ENCODE measurements at places on chromosomes 2 and 18. TPM values are rescaled to one million over a fixed set of nuclear protein-coding genes. Genes with fewer than 3 reads are reported as not detected.

DNA sequence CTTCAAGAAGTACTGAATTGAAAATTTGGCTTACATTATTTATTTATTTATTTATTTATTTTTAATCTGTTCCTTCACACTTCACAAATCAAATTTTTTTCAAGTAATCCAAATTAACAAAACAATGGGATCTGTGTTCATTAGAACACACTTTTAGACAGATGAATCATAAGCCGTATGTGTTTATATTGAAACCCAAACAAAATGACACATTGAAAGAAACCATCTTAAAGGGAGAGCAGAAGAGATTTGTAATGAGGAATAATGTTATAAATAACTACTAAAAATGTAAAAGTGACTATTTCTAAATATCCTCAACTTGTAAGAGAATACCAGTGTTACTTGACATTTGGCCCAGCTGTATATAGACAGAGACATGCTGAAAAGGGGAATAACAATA, 991.0 kb upstream of the CHAC2 start:
- DNase-seq: no peak

GRCh38 chr18:50114448-50114847, 80.5 kb downstream of the MYO5B start:
- no peak for DNase-seq

- no peak for DNase-seq
Observed at GRCh38 chr2:54638103-54638502, 85.4 kb upstream of the EML6 start.

GRCh38 chr2:181146171-181146570, 165.8 kb downstream of the UBE2E3 start:
- no peak for DNase-seq

GRCh38 chr2:225668606-225669266, 269.2 kb downstream of the NYAP2 start:
- peak; percentile 69 for DNase-seq

DNA sequence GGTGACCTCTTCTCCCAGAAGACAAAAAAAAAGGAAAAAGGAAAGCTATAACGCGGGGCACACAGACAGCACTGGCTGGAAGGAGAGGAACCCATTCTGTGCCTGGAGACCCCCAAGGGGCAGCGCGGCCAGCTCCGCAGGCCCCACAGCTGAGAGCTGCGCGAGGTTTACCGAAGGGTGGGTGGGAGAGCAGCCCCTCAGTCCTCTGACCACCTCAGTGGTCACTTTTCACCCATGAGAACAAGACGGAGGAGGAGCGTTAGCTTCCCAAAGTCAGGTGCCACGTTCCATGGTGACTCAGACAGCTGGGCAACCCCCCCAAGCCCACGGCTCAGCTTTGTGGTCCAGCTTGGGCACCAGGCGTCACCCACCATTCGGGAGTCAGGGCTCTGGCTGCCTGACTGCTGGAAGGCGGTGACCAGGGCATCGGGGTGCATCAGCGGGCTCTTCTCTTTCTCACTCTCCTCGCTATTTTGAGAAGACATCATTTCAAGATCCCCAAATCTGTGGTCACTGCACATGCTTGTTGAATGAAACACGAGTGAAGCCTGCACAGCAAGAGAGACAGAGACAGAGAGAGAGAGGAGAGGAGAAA, 35.2 kb downstream of the RPL31 start:
- DNase-seq: no peak

DNA sequence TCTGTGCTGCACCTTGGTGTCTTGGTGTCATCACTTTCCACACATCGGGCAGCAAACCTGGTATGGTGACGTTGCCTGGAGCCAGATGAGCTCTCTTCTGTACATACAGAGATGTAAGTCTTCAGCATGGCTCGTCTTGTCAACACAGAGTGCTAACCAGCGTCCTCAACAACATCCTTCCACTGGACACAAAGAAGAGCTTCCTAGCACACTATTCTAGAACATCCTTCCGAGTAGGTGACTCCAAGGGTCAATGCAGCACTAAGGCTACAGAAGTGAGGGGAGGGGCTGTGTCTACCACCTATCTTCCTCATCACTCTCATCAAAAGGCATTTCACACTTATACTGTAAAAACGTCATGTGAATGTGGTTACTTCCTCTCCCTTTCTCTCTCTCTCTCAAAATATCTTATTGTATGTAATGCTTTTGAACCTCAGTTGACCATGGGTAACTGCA, 108.1 kb upstream of the SLC1A4 start:
- DNase-seq: no peak

DNA sequence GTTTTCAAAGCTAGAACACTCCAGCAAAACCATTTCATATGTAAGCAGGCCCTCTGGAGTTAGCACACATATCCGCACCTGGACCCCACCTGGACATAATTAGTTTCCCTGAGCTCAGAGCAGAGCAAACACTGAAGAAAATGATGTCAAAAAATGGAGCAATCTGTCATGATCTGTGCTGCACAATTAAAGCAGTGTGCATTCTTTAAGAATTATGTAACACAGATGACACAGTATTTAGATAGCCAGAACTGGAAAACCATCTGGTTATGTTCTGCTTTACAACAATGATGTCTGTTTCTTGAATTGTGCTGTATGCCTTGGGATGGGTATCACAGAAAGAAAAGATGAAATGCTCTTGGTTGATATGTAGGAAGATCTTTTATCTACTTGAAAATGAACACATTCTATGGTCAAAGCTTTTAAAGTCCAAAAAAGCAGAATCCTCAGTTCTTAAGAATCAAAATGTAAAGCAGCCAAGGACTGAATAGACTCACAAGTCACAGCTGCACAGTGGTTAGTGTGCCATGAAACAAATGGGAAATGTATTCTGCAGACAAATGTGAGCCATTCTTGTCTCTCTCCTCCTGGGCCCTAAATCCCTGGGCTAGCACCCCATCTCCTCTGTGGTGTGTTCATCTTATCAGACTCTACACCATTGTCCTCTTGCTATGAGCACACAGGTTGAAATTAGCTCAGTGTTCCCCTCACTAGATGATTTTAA, 36.8 kb downstream of the HRH4 start:
- no peak for DNase-seq

DNA sequence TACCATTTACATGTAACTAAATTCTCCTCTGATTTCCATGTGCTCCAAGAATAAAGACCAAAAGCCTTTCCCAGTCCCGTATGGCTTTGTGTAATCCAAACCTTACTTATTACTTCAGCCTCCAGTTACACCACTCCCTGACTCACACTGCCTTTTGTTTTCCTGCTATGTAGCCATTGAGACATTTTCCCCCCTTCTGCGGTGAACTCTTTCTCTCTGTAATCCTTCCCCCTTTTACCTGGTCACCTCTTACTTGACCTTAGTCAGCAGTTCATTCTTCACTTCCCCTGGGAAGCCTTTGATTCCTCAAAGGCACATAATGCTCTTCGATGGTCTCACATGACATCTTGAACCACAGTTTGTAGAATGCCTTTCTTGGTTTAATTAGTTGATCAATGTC, 256.0 kb upstream of the FANCL start:
- DNase-seq: peak; percentile 81

- peak; percentile 63 for DNase-seq
Observed at GRCh38 chr18:72826736-72827135, 41.1 kb downstream of the NETO1 start.

DNA sequence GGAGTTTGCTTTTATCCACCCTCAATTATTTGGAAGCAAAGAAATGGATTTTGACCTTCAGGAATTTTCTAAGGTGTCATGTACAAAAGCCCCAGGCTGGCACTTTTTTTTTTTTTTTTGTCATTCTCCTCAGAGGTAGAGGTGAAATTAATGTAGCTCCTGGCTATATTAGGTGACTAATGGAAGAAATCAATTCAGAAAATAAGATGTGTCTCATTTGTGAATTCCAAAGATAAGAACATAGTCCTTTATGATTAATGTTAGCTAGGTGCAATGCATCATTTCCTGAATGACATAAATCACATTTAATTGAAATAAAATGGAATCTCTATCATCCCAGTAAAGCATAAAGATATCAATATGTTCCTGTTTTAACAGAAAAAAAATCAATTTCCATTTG, 477.6 kb downstream of the FBXO15 start:
- no peak for DNase-seq

DNA sequence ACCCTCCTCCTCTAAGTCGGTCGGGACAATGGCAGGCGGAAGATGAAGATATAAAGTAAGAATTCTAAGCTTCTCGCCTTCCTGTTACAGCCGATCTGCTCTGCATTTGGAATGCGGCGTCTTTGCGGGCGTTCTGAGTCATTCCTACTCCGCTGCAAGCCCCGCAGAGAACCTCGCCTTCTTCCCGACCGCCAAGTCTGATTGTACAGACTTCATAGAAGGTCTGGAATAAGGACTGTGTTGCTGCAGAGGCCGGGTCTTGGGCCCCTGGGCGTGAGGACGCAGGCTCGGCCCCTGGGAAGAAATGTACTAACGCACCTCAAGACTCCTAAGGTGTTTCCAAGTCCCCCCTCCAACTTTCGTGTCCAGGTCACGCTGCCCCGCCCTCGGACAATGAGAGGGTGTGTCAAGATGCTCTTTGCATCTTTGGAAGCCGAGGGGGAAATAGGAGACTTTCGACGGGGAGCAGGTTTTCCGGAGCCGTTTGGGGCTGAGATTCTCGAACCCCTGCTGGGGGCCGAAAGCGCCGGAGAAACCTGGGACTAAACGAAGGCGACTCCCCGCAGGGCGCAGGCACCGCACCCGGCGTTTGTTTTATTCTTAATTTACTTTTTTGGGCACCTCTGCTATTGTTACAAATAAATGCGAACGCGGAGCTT, 12.7 kb upstream of the PAX3 start:
- DNase-seq: peak; percentile 80

DNA sequence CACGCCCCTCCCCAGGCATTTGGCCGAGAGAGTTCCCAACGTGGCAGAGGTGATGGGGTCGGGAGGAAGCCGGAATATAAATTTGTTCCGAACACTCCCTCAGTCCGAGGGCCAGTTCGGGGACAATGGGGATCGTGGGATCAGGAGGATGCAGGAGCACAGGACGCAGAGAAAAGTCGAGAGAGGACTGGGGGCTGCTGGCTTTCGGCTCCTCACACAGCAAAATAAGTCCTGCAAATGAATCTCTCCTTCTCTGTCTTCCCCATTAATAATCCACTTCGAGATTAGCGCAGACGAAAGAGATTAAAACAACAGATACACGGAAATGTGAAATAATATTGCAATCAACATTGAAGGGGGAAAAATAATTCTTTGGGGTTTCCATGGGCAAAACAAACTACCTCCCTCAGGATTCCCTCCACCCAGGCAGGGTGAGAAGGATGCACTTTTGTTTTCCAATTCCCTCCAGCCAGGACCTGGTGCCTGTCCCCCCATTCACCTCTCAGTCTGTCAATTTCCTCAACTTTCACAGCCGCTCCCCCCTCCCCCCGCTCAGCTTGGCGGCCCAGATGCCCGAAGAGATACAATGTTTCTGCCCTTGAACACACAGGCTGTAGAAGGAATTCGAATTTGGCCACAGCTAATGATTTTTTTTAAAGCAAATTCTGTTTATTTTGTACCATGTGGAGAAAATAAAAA, 3.1 kb upstream of the ZEB2 start:
- DNase-seq: peak; percentile 70

DNA sequence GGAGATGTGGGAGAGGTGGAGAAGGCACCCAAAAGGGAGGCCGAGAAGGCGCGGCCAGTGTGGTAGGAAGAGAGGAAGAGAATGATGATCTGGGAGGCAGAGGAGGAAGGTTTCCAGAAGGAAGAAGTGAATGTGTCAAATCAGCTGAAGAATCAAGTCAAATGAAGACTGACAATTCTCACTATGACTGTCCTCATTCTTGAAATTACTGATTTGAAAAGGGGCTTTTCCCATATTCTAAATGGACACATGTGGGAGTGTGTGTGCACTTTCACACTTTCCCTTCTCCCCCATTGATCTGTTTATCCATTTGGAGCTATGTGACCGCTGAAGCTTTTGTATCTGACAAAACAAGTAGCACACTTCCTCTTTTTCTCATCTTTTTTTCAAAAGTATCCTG, 6.1 kb downstream of the AFF3 start:
- no peak for DNase-seq

GRCh38 chr2:208781166-208781565, 374.6 kb downstream of the PTH2R start:
- no peak for DNase-seq

- no peak for DNase-seq
Observed at GRCh38 chr2:54073796-54074195, 41.6 kb upstream of the ACYP2 start.

GRCh38 chr2:27904405-27904665, 13.8 kb downstream of the BABAM2 start:
- no peak for DNase-seq

DNA sequence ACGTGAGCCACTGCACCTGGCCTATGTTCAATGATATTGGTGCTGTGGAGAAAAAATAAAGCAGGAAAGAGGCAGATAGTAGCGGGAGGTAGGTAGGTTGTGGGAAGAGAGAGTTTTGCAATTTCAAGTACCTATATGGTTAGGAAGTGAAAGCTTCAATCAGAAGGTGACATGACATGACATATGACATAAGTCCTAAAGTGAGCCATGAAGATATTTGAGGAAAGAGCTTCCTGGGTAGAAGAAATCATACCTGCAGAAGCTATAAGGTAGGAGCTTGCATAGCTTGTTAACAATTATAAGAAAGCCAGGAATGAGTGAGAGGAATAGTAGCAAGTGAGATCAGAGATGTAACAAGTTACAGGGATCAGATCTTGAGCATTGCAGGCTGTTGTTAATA, 4.2 kb downstream of the KIAA1328 start:
- no peak for DNase-seq

DNA sequence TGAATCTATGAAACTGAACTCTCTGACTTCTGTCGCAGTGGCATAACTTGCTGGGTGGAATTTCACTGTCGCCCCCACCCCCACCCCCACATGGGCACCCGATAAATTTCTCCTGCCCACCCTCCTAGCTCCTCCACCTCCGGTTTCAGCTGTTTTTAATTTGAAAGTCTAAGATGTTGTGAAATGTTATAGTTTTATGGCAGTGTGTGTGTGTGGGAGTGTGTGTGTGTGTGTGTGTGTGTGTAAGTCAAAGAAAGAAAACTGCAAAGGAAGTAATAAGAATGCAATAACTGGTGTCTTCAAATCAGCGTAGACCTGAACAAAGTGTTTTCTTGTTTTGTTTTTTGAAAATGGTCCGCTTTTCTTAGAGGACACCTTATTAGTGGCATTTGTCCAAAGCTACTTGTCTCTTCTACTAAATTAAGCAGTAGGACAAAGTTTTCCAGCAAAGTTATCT, 388 bp downstream of the DTNA start:
- no peak for DNase-seq

DNA sequence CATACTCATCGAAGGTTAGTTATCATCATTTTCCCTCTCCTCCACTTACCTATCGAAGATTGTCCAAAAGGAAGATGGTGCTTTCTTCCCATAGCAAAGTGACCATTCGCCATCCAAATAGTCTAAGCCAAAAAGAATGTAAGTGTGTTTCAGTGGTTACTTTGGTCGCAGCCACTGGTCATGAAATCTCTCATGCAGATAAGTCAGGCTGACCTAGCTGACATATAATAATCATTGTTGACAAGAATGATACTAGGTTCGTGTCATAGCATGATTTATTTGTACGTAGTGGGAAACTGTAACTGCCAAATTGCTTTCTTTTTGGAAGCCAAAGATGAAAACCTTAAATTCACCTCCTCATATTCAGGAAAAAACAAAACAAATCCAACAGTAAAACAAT, 89.6 kb upstream of the PMAIP1 start:
- no peak for DNase-seq

GRCh38 chr2:173982918-173983317, 17.7 kb upstream of the SP3 start:
- DNase-seq: no peak

The TRABD2A gene
- total RNA-seq: 15.7 TPM

The RAMP1 gene
- 2.7 TPM for total RNA-seq

The CNGA3 gene
- not detected for total RNA-seq

The CHRNG gene
- not detected for total RNA-seq

The CAMKMT gene
- 26.5 TPM for total RNA-seq

The GPR35 gene
- 0.39 TPM for total RNA-seq

The MTCL1 gene
- total RNA-seq: 35.1 TPM

The OSR1 gene
- not detected for total RNA-seq

The IL36RN gene
- not detected for total RNA-seq
